NCI-H2107 (cell line): ENCODE measurements at places on chromosomes 1 and 21.

- no peak for DNase-seq
Measured at GRCh38 chr1:221565711-221566110, 176.2 kb downstream of the DUSP10 start.

DNA sequence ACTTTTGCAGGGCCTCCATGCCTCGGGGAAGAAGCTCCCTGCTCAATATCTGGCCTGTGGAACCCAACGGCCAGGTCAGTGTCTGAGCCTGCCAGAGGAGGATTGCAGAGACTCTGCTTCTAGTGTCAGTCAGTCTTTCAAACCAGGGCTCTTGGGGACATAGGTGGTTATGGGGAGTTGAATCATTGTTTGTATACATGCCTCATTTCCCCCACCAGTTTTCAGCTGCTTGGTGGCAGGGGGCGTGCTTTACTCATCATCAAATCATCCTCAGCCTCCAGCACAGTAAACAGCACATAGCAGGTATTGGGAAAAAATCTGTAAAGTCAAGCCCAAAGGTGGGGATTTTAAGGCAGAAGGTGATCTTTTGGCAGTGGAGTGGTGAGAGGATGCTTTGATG, 17.4 kb upstream of the FAM89A start:
- DNase-seq: no peak

DNA sequence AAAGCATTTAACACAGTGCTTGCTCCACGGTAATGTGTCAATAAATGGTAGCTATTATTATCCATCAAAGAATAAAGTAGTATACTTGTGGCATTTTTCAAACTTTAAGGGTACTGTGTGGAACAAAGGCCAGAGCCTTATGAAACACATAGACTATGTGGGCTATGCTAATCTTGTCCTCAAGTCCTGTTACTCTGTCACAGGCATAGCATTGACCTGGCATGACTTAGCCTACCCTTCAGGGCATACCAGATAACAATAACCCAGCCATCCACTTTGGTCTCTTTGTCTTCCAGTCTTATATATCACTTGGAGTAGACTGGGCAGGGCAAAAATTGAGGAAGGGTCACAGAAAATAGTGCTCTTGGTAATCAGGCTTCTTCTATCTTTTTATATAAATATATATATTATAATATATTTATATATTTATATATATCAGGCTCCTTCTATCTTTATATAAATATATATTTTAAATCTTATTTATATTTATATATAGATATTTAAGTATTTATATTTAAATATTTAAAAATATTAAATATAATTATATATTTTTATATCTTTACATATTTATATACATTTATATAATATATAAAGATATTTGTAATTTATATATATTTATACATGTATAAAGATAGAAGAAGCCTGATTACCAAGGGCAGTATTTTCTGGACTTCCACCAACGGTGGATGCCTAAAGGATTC, 66.1 kb upstream of the CNN3 start:
- no peak for DNase-seq

GRCh38 chr1:21624571-21625389, 44.4 kb downstream of the RAP1GAP start:
- no peak for DNase-seq

DNA sequence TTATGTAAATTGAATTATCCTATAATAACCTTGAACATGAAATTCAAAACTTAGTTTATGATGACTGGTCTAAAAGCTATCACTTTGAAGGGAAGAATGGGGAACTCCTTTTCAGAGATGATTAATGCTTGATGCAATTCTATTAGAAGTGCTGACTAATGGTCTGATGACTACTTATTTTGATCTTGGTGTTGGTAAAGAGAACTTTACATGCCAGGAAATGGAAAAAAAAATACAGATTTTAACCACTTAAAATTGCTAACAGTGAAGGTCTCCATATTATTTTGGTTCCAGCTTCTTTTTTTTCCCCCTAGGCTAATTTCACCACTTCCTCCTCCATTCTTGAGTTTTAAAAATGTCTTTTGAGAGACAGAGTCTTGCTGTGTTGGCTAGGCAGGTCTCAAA, 22.9 kb downstream of the S1PR1 start:
- no peak for DNase-seq

GRCh38 chr1:16242556-16243214, 5.7 kb upstream of the CPLANE2 start:
- no peak for DNase-seq

DNA sequence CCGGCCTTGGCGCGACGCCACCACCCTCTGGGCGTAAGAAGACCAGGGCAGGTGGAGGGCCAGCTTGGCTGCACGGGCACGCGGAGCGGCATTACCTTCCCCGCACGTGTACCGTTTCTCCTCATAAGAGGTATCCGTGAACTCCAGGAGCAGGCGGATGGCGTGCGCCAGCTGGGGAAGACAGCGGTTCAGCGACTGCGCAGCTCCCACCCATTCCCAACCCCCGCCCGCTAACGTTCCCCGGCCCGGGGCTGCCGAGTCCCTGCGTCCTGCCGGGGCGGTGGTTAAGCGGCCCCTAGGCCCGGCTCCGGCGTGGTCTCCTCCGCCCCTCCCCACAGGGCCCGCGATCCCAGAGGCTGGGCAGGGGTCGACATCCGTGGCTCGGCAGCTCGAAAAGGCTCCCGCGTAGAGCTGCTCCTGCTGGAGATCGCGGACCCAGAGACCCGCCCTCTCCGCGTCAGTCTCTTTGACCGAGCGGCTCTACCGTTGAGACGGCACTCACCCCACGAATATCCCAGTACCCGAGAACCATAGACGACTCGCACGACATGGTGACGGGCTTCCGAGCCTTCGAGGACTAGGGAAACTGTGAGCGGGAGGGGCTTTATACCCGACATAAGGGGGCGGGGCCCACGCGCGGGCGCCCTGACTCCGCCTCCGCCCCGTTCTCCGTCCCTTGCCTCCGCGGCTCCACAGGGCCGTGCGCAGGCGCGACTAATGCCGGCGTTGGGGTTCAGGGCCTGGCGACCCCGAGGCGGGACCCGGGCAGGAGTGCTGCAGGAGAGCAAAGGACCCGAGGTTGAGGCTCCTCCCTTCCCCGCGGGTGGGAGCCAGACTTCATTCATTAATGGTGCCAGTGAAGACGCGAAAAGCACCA, 862 bp downstream of the GSTM3 start:
- DNase-seq: peak; percentile 82

DNA sequence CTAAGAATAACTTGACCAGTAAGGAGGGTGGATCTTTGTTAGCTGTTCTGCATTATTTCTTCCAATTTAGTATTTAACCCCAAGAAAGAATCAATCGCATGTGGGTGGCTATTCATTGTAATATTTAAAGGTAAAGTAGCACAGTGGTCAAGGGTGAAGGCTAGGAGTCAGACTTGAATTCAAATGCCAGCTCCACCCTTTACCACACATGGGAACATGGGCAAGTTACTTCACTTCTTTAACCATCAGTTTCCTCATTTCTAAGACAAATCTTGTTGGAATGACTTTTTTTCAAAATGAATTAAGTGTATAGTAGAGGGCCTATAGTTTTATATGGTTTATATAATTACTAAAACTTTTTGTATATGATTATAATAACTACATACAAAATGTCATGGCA, 71.3 kb upstream of the S1PR1 start:
- DNase-seq: no peak

GRCh38 chr1:172497230-172497629, 35.7 kb upstream of the SUCO start:
- DNase-seq: no peak

GRCh38 chr1:209051570-209051969, 531.9 kb upstream of the CAMK1G start:
- no peak for DNase-seq

GRCh38 chr1:23184212-23184934, 15.7 kb upstream of the LUZP1 start:
- DNase-seq: no peak

DNA sequence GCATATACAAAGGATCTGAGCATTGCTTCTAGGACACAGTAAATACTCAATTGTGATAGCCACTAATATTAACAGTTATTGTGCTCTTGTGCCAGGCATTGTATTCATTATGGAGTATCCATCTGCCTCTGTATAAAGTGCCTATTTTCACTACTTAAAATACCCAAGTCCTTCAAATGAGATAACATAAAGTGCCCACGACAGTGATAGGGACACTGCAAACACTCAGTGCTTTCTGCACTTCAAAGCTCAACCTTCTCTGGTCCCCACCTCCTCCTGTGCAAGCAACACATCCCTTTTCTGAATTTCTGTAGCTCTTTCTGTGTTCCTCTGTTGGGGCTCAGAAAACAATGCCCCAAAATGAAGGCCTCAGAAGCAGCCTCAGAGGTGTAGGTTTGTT, 6.6 kb upstream of the DDAH1 start:
- no peak for DNase-seq

DNA sequence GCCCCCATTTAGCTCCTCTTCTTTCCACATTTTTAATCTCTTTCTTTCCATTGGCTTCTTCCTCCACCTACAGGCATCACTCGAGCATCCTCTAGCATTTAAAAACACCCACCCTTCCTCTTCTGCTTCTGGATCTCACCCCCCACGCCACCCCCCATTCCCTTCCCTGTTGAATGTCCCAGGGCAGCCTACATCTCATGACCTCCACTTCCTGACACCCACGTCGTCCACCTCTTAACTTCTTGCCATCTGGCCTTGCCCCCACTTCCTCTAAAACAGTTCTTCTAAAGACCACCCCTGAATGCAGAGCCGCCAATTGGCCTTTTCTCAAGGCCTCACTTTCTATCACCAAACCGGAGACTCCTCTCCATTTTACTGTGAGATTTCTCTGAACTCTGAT, 6.1 kb upstream of the ETNK2 start:
- no peak for DNase-seq

DNA sequence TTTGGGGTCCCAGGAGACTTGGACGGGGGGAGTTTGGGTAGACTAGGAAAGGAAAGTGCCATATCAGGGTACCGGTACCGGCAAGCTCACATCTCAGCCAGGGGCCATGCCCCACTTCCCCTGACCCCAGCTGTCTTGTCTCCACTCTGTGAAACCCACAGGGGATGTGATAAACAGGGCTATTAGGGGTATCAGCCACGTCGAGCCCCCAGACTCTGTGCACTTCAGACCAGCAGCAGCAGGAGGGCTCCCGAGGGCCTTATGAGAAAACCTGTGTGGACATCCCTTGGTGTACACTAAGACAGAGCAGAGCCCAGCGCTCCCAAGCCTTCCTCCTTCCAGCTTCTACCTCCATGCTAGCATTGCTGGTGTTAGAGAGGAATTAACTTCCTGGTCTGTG, 46.3 kb downstream of the TNNT2 start:
- DNase-seq: no peak

DNA sequence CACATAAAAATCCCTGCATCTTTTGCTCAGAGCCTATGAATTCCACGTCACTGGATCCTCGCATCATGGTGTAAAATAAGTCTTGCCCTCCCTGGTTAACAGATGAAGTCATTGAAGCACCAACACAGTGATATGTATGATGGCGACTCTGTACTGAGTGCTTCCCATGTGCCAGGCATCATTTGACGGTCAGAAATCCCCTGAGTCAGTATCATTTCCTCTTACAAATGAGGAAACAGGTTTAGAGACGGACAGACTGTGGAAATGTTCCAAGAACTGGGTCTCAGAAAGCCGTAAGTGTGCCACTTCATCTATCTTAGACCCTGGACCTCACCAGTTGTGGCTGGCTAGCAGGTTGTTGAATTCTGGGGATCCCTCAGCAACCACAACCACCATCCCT, 5.1 kb upstream of the OLFML2B start:
- DNase-seq: no peak

DNA sequence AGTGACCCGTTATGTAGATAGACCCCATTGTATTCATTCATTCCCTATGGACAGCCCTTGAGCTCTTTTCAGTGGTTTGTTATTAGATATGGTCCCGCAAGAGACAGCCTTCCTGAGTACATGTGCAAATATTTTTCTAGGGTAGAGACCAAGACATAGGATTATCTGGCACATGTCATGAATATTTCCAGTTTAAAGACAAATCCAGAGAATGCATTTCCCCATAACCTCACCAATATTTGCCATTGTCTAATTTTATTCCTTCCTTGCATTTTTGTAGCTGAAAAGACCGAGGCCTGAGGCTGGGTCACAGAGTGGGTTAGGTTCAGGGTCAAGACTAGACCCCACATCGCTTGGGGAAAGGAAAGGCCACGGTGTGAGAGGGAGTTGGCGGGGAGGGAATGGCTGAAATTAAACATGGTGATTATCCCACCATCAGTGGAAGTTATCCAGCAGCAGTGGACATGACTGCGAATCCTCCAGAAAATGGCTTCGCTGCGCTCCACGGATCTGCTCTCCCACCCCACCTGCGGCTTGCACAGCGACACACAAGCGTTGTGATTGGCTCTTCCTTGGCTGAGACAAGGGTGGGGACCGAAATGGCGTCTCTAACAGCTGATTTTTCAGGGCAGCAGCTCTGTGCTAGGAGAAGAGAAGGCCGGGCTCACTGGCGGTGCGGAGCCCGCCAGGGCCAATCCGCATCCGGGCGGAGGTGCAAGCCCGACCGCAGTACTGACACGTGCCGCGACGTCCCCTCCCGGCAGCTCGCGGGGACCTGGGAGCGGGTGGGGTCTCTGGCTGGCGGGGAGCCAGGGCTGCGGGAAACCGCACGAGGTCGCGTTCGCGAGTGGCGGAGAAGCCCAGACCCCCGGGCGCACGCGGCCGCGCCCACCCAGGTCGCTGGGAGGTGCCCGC, 16.1 kb upstream of the STMN1 start:
- peak; percentile 66 for DNase-seq

DNA sequence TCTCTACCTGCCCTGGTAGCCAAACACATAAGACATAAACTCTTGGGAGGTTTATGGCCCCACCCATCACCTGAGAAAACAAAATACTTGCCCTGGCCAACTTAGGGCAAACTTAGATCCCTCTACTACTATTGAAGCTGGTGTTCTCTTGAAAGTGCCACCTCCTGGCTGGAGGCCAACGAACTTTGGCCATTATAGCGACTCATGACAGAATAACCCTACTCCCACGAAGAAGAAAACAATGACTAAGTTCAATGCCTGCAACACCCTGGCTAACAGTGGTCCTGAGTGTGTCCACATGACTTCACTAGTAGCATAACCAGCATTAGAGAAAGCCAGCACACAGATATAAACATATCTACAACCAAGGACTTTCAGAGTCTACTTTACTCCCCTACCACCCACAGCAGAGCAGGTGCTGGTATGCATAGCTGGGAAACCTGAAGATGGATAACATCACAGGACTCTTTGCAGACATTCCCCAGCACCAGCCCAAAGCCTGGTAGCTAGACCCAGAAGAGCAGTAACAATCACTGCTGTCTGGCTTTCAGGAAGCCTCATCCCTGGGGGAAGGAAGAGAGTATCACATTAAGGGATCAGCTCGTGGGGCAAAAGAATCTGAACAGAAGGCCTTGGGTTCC, 81.0 kb downstream of the SLC30A10 start:
- no peak for DNase-seq

GRCh38 chr1:40185951-40186864, 25.0 kb downstream of the RLF start:
- no peak for DNase-seq

- no peak for DNase-seq
Measured at GRCh38 chr1:236381565-236382158, 12.4 kb upstream of the EDARADD start.

- DNase-seq: no peak
Measured at GRCh38 chr21:23811805-23812204, 1795.5 kb downstream of the MRPL39 start.
